ENCODE measurements at places on chromosomes 2 and 18.
A peak's percentile ranks its signal among the peaks of the same experiment; 100 is the strongest.

GRCh38 chr2:105691947-105692390, 52.7 kb upstream of the NCK2 start:
- DNase-seq = no peak

GRCh38 chr2:26298286-26298637, 47.7 kb upstream of the SELENOI start:
- no peak for DNase-seq

DNA sequence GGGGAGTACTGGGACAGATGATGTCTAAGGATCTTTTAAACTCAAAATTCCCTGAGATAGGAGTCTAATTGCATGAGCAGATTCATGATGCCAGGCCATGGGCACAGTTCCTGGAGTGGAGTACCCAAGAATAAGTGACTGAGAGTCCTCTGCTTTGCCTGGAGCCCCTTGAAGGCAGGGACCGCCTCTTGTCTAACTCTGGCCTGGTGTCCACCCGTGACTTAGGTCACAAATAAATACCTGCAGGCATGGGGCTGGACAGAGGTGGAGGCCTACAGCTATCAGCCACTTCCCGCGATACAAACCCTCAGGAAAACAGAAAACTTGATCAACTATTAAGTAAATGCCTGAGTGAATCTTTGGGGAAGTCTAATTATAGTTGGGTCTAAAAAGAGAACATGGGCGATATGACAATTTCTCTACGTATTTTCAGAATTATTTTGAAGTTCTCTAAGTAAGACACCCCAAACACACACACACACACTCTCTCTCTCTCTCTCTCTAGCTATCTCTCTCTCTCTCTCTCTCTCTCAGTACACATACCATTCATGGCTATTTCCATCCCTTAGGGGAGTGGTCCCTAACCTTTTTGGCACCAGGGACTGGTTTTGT, 1.8 kb upstream of the WIPF1 start:
- DNase-seq = no peak

- no peak for DNase-seq
These were observed 36.3 kb downstream of the MOGAT1 start for GRCh38 chr2:222707689-222708273.

DNA sequence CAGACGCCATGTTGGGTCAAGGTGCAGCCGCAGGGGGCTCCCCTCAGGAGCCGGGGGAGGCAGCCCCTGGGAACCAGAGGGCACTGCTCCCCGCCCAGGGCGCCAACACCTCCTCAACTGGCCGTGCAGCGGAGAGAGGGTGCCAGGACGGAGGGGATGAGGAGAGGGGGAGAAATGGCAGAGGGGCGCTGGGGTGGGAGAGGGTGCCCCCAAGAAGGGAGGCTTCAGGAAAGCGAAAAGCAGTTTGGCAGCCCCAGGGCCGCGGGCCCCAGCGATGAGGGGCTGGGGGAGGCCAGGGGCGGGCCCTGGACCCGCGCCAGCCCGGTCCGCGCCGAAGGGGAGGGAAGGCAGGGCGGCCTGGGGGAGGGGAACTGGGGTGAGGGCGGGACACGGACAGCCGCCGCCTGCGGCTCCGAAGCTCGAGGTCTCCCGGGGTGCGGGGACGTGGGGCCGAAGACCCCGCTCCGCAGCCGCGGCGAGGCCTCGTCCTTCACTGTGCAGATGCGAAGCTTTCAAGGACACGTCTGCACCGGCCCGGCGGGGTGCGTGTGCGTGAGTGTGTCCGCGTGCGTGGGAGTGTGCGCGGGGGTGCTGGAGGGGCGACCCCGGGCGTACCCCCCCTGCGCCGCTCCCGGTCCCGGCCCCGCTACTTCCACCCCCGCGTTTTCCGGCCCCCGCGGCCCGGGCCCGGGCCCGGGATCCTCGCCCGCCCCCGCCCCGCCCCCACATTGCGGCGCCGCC, 1.4 kb downstream of the DNMT3A start:
- DNase-seq = no peak

GRCh38 chr2:240200230-240201051, 60.0 kb upstream of the OTOS start:
- no peak for DNase-seq

DNA sequence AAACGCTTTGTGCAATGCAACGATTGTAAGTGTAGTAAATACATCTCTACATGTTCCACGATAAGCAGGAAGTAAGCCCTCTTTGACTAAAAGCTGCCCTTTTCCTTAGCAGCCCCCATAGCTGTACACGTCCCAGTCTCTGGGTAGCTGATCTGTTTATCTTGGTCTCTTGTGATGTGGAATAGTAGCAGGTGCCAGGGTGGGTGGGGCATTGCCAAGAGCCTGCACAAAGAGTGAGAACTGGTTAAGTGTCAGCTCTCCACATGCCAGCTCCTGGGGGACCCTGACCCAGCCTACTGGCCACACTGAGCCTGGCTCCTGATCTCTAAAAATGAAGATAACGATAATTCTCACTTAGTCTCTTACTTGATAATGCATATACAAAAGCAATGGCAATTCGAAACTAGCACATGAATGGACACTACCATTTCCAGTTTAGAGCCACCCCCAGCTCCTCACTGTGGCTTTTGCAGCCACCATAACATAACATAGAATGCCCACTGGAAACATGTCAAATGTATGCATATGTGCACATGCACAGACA, 92.3 kb downstream of the MYT1L start:
- DNase-seq = no peak

DNA sequence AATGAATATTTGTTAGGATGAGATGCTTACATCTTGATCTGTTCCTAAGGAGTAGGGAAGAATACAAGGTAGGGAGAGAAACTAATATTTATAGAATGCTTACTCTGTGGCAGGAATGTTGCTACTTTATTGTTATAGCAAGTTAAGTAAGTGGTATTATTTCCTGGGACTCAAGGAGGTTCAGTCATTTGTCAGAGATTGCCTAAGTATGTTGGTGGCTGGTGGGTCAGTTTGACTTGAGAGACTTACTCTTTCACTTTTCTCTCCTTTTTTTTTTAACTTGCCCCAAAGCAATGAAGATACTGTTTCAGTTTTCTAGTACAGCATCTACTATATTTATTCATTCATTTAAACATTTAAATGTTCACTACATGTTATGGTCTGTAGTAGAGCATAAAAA, 209.2 kb upstream of the STON1 start:
- DNase-seq = no peak

DNA sequence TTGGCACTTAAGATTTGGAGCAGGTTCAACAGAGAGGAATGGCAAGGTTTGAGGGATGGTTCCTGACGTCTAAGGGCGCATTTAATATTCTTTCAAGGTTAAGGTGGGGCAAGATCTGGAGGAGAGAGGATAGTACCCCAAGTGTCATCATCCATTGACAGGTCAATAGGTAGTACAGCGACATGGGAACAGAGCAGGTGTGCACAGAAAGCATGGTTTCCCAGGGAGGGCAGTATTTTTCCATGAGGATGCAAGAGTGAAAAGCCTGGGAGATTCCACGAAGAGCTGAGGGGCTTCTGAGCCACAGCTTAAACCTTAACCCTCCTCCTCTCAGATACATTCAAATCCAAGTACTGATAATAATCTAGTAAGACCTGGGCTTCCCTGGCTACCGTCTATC, 9.1 kb downstream of the HES6 start:
- no peak for DNase-seq

DNA sequence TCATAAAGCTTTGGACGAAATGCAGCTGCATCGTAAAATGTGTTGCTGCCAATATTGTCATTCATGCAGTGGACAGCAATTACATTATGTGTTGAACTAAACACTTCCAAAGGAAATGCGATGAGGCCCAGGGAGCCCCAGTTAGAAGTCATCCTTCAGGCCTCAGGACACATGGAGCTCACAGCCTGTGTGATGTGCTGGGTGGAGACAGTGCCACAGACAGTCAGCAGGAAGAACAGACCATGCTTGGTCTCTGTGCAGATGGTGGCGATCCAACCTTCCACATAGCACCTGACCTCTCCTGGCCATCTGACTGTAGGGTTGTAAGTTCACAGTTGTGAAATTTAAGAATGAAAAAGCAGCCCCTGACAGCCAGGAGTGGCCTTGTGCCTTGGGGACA, 118.3 kb upstream of the ALKAL2 start:
- DNase-seq = no peak

DNA sequence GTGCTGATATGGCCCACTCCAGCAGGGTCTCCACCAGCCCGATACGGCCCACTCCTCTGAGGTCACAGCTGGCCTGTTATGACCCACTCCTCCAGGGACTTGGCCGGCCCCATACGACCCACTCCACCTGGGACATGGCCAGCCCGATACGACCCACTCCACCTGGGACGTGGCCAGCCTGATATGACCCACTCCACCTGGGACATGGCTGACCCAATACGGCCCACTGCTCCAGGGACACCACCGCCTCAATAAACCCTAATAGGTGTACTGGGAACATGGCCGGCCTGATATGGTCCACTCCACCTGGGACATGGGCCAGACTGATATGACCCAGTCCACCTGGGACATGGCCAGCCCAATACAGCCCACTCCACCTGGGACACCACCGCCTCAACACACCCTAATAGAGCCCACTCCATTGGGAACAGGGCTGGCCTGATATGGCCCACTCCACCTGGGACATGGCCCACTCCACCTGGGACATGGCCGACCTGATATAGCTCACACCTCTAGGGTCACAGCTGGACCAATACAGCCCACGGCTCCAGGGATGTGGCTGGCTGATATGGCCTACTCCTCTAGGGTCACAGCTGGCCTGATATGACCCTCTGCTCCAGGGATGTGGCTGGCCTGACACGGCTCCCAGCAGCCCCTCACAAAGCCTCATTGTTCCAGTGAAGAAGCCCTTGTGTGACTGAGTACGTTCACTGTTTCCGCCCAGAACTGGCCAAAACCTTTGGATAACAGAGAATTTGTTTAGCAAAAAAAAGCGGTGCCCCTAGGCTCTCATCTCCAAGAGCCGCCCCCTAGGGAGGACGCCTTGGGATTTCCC, 245.6 kb downstream of the HDAC4 start:
- no peak for DNase-seq

GRCh38 chr2:231463698-231464575, at the start of gene NCL:
Gene NCL, minus strand, starts transcription at chr2:231464484. Its CDS starts 131 bp downstream, at chr2:231464353.
- peak; percentile 84 for DNase-seq

- no peak for DNase-seq
These were observed 300.7 kb downstream of the TCF4 start for GRCh38 chr18:55287149-55287806.

- DNase-seq = no peak
These were observed 157.9 kb upstream of the SCN7A start for GRCh38 chr2:166651991-166652390.

DNA sequence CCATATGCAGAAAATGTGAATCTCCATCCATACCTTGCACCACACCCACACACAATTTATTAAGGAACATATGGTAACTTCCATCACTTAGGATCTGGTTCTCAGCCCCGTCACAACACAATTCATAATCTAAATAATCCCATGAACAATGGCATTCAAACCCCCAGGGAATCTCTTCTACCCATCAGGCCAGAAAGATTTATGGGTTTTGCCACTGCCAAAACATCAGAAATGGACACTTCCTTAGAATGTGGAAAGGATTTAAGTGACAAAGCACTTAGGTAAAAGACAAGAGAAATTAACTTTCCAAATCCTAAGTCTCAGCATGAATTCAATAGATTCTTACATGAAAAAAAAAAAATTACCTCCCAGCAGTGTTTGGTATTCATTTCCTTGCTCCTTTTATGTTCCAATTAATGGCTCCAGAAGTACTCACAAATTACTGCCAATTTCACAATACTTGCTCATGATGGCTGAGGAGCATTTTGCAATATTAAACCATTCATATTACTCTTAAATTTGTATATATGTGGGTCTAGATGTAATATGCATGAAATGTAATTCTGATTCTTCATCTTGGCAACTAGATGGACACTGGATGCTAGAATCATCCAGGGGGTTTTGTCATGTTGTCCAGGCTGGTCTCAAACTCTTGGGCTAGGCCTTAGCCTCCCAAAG, 56.5 kb upstream of the TMEM247 start:
- no peak for DNase-seq

DNA sequence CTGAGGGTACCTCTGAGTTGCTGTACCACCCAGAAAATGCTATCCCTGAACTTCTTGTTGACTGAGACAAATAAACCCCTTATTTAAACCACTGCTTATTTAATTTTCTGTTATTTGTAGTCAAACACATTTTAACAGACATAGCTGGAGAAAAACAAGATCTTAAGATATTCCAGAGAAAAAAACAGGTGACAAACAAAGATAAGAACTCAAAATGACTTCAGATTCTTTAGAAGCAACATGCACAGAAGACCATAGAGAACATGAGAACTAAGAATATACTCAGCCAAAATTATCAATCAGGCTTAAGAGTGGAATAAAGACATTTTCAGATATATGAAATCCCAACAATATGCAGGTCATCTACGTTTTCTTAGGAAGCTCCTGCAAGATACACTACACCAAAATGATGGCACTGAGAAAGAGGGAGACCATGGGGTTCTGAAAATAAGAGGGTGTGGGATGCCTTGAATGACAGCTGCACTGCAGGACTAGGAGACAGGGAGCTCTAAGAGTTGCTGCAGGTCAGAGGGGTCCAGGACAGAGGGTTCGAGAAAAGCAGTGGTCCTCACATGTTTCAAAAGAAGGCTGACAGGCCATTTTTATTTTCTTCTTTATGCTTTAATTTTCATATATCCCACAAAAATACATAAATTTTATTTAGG, 38.4 kb downstream of the ADAM17 start:
- DNase-seq = no peak

GRCh38 chr18:24695168-24695567, 234.7 kb downstream of the HRH4 start:
- DNase-seq = no peak

- no peak for DNase-seq
These were observed 23.5 kb downstream of the HADHB start for GRCh38 chr2:26268213-26268612.

GRCh38 chr2:18245375-18245774, 315.1 kb downstream of the RDH14 start:
- DNase-seq = peak; percentile 3

DNA sequence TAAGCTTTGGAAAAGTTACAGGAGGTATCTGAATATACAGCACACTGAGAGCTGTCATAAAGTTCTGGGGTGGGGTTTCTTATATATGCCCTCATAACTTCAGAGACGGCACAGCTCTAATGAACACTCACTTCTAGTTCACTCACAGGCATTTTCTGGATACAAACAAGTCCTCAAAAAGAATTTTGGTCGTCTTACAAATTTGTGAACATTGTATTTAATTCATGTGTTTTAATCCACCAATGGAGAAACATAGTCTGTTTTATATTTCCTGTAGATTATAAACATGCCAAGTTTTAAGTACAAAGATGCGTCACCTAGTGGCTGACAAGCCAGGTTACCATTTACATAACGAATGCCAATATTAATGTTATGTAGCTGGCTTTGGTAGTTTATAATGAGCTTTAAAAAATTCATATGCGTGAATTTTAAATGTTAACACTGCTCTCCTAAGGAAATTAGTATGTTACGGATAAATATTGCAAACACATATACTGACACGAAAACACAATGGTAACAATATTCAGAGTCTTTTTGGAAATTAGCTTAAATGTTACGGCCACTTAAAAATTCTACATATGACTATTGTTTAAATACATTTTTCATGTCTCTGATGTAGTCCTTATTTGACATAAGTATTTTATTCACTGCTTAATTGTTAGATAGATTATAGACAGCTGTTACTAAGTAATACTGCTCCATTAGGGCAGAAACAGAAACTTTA, 2.5 kb downstream of the COL3A1 start:
- DNase-seq = no peak

- DNase-seq = no peak
These were observed 283.7 kb upstream of the ID2 start for GRCh38 chr2:8398040-8398668.

All from NCI-H1930 (cell line).